C1 segment of cervical spinal cord (tissue), 14 donors: ENCODE measurements at places on chromosomes 7 and 10.

DNA sequence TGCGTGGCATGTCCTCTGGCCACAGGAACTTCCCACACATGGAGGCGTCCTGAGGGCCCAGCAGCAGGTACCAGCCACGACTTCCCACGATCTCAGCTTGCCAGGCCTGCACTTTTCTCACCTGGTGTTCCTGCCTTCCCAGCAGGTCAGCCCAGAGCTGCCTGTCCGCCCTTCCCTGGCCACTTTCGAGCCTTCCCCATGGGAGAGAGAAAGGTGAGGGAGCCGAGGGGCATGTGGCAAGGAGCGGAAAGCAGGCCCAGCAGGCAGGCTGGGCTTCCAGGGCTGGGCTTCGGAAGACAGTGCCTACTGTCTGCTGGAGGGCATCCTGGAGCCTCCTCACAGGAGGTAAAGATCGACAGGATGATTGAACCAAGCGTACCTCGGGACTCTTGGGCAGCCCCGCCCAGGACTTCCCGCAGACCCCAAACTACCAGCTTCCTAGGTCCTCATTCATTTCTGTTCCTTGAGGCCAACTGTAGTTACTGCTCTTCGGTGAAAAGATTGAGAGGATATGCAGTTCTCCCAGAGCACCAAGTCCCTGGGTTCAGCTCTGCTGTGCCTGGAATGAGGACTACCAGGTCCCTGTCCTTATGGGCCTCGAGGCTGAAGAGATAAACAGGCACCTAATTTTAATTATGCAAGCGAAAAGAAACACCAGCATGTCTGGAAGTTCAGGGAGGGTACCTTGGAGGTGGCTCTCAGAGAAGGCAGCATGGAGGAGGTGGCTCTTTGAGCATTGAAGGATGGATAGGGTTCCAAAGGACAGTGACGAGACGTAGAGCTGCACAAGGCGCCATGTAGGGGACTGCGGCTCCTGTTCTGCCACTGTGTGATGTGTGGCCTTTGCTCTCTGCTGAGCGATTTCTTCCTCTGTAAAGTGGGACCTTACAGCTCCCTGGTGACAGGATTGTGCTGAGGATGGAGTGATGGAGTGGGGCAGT is 87.8 kb downstream of the ZMIZ1 start:
- DNase-seq: no peak

DNA sequence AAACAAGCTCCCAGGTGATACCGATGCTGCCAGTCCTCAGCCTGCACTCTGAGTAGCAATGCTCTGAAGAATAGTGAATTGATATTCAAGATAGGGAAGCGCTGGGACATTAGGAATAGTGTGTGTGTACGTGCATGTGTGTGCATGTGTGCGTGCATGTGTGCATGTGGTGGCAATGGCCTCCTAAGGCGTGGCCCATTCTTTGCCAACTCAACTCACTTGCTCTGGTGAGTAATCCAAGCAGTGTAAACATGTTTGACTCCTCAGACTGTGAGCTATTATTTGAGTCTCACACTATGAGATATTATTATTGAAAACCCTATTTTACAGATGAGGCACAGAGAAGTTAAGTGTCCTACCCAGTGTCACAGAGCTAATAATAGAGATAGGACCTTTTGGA is 186.6 kb downstream of the RAB11FIP2 start:
- DNase-seq: no peak

DNA sequence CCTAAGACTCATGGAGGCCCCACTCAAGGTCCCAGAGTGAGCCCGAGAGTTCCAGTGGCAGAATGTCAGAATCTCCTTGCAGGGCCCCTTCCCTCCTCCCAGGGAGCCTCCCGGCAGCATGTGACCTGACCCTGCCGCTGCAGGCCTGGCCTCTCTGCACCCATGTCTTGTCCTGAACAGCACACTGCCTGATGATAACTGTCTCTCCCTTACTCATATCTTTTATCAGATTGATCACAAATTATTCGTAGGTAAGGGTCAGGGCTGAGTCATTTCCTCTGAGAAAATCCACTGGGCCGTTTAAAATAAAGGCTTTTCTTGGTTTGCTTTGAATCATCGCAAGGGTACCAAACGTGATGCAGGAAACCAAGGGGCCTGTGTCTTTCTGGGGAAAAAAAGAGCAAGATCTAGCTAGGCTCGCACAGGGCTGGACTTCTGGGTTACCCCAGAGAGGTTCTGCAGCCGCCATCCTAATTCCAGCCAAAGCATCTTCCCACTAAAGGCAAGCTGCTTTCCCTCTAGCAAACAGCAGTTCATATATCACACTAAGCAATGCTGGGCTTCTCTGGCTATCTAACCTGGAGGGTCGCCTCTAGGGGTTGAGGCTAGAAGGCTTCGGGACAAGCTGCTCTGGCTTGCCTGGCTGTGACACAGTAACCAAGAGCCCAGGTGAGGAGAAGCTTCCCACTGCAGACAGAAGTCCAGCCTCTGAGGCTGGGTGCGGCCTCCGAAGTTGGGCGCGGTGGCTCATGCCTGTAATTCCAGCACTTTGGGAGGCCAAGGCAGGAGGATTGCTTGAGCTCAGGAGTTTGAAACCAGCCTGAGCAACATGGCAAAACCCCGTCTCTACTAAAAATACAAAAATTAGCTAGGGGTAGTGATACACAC is 104.9 kb downstream of the SPDYE5 start:
- DNase-seq: no peak

- DNase-seq: no peak
Observed at GRCh38 chr7:136502162-136502561, 366.3 kb upstream of the CHRM2 start.
